NCI-H524 treated with DMSO at 0.1 percent for 48 hours (cell line): ENCODE measurements at places on chromosomes 16 and 17.

GRCh38 chr16:52557236-52557635, 10.3 kb upstream of the TOX3 start:
- DNase-seq, result no peak

DNA sequence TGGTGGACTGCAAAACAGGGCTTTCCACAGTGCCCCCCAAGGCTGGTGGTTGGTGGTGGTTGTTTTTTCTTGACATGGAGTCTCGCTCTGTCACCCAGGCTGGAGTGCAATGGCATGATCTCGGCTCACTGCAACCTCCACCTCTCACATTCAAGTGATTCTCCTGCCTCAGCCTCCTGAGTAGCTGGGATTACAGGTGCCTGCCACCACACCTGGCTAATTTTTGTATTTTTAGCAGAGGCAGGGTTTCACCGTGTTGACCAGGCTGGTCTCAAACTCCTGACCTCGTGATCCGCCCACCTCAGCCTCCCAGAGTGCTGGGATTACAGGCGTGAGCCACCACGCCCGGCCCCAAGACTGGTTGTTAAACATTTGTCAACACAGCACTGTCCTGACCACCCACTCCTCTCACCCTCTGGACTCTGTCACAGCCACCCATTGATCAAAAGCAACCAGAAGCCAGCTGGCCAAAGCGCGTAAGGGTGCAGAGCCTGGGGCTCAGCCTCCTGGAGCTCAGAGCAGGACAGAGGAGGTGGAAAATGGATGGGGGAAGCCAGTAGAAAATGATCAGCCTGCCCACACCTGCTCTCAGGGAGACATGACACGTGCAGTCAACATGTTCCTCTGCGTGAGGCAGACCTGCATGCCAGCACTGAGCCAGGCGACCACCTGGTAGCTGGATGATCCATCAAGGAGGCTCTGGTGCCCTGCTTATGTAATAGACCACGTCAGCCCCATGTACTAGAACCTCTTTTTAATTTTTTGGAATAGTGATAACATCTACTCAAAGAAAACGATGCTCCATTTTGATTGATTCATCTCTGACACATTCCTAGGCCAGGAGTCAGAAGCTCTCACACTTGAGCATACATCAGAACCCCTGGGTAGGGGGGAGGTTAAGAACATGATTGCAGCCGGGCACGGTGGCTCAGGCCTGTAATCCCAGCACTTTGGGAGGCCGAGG, 14.8 kb upstream of the OSGIN1 start:
- DNase-seq, result no peak

- no peak for DNase-seq
Measured at GRCh38 chr16:31874366-31875111, 932 bp downstream of the ZNF267 start.

DNA sequence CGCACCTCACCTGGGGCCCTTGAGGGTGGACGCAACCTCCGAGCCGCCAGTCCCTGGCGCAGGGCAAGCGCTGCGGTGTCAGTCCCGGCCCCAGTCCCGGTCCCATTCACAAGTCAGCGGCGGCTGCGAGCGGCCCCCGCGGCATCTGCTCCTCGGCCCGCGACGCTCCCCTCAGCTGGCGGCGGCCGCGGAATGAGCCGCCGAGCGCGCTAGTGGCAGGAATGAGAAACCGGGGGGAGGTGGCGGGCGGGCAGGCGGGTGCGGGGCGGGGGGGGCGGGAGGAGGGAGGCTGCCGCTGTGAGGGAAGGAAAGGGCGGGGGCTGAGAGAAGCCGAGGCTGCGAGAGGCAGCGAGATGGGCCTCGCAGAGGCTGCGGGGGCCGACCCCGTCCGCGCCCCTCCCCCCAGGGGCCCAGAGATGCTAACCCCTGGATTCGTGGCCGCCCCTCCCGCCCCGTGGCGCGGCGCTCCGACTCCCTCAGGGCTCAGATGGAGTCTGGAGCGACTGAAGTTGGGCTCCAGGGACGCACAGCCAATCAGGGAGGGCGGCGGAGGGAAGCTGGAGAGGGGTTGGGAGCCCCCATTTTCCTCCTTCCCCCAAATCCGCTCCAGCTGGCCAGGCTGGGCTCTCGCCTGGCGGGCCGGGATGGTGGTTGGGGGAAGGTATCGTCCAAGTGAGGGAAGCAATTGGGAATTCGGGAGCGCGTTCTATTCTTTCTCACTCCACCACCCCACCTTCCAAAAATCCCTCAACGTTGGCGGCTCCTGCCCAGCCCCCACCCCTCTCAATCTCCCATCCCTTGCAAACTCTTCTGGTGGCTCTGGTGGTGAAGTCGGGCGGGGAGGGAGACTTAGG, at the start of gene CDH11:
CDH11 (minus strand) TSS at position 194 of the 854 bp plus-strand sequence. CDS start 117,194 bp downstream, outside the sequence.
- no peak for DNase-seq

- no peak for DNase-seq
Measured at GRCh38 chr16:86634292-86634691, 55.9 kb downstream of the FOXL1 start.

DNA sequence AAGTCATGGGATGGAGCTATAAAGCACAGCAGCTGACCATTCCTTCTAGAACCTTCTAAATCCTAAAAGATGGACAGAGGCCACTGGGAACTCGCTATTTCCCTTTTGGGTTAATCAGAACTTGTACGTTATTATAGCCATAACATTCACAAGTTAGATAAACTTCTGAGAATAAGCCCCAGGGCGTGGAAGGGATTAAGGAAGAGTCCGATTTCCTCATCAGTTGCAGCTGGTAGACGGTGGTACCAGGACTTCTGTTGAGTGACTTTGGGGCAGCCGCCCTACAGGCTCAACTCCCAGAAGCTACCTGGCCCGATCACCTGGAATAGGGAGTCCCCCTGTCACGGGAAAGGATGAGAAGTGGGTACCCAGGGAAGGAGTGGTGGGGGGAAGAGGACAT, 370.1 kb upstream of the ZFHX3 start:
- no peak for DNase-seq

DNA sequence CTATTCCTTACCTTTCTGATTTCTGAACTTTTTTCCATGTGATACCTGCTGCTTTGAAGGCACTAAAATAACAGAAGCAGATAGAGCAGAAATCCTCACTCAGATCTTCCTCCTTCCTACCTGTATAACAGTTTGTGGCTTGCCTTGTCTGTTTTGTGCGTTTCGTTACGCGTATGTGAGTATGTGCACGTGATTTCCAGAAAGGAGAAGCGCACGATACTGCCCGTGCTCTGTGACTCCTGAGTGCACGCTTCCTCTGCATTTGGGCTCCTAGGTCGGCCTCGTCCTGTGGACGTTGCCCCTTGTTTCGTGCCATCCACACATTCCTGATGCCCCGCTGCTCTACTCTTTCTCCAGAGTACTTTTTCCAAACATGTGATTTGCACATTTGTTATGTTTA, 4.1 kb downstream of the COX4I1 start:
- no peak for DNase-seq

GRCh38 chr17:38663125-38663751, 11.5 kb downstream of the EPOP start:
- DNase-seq, result peak; percentile 40

GRCh38 chr16:60414613-60415012, 1621.6 kb downstream of the CDH8 start:
- no peak for DNase-seq

GRCh38 chr17:51346218-51346982, 86.1 kb downstream of the UTP18 start:
- no peak for DNase-seq

DNA sequence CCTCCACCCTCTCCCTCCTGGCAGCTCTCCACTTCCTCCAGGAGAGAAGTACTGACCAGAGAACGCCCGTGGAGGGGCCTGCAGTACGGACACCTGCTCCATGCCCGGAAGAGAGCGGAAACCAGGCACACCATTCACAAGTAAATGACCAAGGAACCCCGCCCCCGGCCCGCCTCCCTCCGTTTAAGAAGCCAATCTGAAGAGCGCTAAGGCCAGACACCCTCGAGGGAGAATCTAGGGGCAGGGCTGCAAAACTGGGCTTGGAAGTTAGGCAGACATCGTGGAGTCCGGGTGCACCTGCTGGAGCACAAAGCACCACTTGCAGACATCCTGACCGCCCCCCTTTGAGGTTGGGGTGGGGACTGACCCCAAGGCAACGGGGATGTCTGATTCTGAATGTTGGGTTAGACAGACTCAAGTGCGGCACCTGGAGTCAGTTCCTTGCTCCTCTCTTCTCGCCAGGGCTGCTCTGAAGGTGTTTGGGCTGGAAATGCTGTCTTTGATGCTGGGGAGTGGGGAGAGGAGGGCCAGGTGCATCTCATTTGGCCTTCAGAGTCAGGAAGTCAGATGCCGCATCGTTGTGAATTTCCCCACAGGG, 964 bp upstream of the FAAP100 start:
- DNase-seq, result peak; percentile 49

- no peak for DNase-seq
Measured at GRCh38 chr16:14304891-14305460, 233.9 kb downstream of the MRTFB start.

GRCh38 chr17:82018152-82018988, 4.3 kb downstream of the CENPX start:
- DNase-seq, result no peak

GRCh38 chr16:1194665-1195392, 30.2 kb downstream of the TPSG1 start:
- no peak for DNase-seq

DNA sequence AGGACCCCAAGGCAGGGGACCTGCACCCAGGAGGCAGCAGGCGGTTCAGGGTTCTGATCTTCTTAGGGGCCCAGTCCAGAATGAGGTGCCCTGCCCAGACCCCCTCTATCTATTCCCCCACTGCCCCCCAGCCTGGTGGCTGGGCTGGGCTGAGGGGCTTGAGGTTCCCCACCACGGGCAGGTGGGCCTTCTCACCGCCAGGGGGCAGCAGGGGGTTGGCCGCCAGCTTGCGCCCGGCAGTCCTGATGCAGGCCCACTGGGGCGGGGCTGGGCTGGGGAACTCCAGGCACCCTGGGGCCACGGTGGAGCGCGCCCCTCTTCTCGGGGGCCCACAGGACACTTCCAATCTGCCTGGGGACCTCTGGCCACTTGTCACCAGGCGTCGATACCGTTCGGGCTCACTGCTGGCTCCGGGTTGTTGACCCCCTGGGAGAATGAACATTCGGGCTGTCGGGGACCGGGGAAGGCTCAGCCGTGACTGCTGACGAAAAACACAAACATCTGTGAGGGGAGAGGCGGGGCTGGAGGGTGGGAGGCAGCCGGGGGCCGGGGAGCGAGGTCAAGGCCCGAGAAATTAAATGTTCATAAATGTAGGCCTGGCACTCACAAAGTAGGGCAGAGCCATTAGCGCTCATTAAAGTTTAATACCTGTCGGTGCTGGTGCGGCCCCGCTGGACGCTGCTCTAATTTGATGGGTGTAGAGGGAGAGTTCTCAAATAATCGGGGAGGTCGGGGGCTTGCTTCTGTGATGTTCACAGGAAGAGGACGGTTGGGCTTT, 219.3 kb upstream of the GSE1 start:
- no peak for DNase-seq

DNA sequence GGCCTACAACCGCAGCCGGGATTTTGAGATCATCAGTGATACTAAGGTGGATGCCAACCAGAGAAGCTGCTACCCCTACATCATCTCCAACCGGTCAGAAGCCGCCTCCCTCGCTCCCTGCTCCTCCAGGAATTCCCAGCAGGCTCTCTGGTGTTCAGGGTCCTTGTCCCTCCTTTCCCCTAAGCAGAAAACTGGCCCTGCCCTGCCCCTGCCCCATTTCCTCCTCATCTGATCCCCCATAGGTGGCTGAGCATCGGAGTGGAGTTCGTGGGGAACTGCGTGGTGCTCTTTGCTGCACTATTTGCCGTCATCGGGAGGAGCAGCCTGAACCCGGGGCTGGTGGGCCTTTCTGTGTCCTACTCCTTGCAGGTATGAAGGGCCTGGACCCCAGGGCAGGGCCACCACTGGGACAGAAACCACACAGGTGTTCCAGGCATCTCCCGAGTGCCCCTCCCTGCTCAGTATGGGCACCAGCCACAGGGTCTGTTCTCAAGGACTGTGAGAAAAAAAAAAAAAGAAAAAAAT, 29.8 kb downstream of the ANKRD40 start:
- no peak for DNase-seq

DNA sequence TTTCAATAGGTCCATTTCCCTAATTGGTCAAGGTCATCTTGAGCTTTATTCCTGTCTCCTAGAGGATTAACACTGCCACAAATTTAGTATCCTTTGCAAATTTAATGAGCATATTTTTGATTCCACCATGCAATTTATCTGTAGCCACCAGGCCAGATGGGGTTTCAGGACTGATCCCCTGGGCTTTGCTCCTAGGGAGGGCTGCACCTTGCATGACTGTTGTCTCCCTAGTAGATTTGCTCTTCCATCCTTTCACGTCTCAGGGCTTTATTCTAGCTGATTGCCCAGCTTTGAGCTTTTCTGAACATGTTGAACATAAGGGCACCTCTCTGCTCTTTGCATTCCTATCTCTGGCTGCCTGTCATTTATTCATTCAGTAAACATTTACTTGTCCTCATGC, 7.7 kb upstream of the KCNH6 start:
- DNase-seq, result no peak

GRCh38 chr17:36885771-36886377, 51.4 kb upstream of the LHX1 start:
- no peak for DNase-seq

DNA sequence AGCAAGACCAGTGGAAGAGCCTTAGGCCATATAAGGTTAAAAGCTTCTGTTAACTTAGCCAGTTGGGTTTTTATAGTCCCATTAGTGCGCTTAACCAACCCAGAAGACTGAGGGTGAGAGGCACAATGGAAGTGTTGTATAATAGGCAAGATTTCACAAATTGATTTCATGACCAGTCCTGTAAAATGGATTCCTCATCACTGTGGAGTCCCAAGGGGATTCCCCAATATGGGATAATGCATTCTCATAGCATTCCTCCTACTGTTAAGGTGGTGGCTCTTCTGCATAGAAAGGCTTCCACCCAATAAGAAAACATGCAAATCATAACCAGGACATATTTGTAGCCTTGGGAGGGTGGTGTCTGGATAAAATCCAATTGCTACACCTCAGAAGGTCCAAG, 22.1 kb upstream of the B4GALNT2 start:
- DNase-seq, result no peak

DNA sequence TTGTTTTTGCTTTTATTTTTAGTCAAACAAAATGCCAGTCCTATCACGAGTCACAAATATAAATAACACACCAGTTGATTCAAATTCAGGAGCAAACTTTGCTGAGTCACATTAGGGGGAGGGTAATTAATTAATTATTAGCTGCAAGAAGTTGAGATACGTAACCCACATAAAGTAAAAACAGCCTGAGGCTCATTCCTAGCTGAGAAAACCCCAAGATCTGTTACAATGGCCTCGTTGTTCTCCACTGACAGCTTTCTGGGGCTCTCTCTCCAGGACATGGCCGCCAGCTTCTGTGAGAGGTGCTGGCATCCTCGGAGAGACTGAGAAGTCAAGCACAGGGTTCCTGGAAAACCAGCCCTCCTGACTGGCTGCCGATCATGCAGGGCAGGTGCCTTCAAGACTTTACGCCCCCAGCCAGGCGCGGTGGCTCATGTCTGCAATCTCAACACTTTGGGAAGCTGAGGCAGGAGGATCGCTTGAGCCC, 11.1 kb downstream of the RAB40B start:
- DNase-seq, result no peak

GRCh38 chr17:9936095-9936494, 31.0 kb upstream of the RCVRN start:
- no peak for DNase-seq
